ENCODE measurements at places on chromosomes 5 and 9. TPM values are rescaled to one million over a fixed set of nuclear protein-coding genes. Genes with fewer than 3 reads are reported as not detected.

Gene UNC13B
- 24.4 TPM for total RNA-seq

Gene FOXD4L5
- 0.59 TPM for total RNA-seq

Gene ARHGEF28
- total RNA-seq: 92.0 TPM

Gene TMEM167A
- total RNA-seq: 165 TPM

Gene CYLC2
- total RNA-seq: not detected

Gene SERF1B
- 30.8 TPM for total RNA-seq

Gene PCDHB11
- 0.85 TPM for total RNA-seq

Gene SLC6A3
- total RNA-seq: not detected

- H3K27ac ChIP-seq: no peak overlapping the region
- H3K4me1 ChIP-seq: no peaks in the 10 kb centered on the region
- DNase-seq: no peak
- H3K36me3 ChIP-seq: no peaks in the 10 kb centered on the region
Measured at GRCh38 chr9:12441506-12441905, 251.7 kb upstream of the TYRP1 start.

DNA sequence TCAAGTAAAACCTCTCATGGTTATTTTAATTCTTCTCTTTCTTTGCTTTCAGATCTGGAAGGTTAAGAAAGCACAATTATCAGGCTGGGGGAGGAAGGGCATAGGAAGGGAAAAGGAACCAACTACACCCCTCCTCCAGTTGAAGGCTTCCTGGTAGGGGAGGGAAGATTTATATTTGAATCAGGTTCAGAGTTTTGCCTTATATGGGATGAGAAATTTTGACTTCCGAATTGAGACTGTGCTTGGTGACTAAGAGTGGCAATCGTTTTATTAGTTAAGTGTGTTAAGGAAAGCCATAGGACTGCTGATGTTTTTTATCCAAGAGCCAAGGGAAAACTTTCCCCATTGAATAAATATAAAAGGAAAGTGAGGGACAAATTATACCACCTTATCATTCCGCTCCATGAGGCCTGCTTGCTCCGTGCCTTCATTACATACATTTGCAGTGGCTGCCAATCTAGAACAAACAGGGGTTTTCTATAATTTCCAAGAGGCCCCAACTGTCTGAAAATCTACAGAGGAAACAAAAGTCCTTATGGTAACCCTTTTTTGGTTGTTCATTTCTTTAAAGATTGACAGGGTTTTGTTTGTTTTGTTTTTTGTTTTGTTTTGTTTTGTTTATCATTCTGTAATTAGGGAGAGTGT, 115.7 kb upstream of the EPB41L4A start:
- no peaks in the 10 kb centered on the region for H3K27me3 ChIP-seq
- no peak overlapping the region for H3K27ac ChIP-seq
- peaks cover 26% of the 10 kb centered on the region for H3K4me1 ChIP-seq
- H3K4me3 ChIP-seq: no peak overlapping the region
- no peak for DNase-seq

GRCh38 chr5:163894645-163895044, 389.2 kb downstream of the MAT2B start:
- DNase-seq: no peak
- no peak overlapping the region for H3K4me3 ChIP-seq
- H3K27ac ChIP-seq: no peak overlapping the region
- no peaks in the 10 kb centered on the region for H3K4me1 ChIP-seq
- H3K27me3 ChIP-seq: no peaks in the 10 kb centered on the region

GRCh38 chr5:54702470-54702869, 184.9 kb downstream of the SNX18 start:
- H3K4me3 ChIP-seq: no peak overlapping the region
- peaks cover 34% of the 10 kb centered on the region for H3K4me1 ChIP-seq
- no peak overlapping the region for H3K27ac ChIP-seq
- no peaks in the 10 kb centered on the region for H3K27me3 ChIP-seq
- DNase-seq: no peak

GRCh38 chr9:128523199-128523925, 18.8 kb downstream of the GLE1 start:
- peaks cover 5% of the 10 kb centered on the region for H3K36me3 ChIP-seq
- no peaks in the 10 kb centered on the region for H3K4me1 ChIP-seq
- no peak overlapping the region for H3K27ac ChIP-seq
- DNase-seq: no peak
- no peak overlapping the region for H3K4me3 ChIP-seq
- H3K27me3 ChIP-seq: no peaks in the 10 kb centered on the region

GRCh38 chr9:110198357-110198756, 9.6 kb downstream of the C9orf152 start:
- H3K4me3 ChIP-seq: no peak overlapping the region
- H3K27me3 ChIP-seq: no peaks in the 10 kb centered on the region
- H3K4me1 ChIP-seq: peaks cover 20% of the 10 kb centered on the region
- no peak for DNase-seq
- H3K27ac ChIP-seq: no peak overlapping the region

GRCh38 chr9:691825-692400, 149.6 kb upstream of the DMRT1 start:
- H3K27me3 ChIP-seq: no peaks in the 10 kb centered on the region
- H3K4me3 ChIP-seq: no peak overlapping the region
- DNase-seq: no peak
- H3K36me3 ChIP-seq: peaks cover 10% of the 10 kb centered on the region

DNA sequence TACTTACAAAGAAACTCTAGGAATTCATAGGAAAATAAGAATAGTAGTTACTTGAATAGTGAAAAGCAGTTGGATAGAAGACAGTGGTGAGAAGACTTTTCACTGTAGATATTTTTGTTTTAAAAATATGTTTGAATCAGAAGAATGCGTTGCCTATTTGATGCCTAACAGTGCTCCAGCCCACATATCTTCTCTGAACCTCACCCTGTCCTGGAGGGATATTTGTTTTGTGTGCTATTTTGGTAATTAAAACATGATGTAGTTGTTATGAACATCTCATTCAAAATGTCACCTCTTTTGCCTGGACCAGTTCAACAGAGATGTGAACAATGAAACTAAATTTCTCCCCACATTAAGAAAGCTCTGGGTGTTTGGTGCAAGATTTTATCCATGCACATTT, 87.6 kb downstream of the CARTPT start:
- no peak overlapping the region for H3K4me3 ChIP-seq
- no peaks in the 10 kb centered on the region for H3K4me1 ChIP-seq
- no peaks in the 10 kb centered on the region for H3K36me3 ChIP-seq
- H3K27ac ChIP-seq: no peak overlapping the region

DNA sequence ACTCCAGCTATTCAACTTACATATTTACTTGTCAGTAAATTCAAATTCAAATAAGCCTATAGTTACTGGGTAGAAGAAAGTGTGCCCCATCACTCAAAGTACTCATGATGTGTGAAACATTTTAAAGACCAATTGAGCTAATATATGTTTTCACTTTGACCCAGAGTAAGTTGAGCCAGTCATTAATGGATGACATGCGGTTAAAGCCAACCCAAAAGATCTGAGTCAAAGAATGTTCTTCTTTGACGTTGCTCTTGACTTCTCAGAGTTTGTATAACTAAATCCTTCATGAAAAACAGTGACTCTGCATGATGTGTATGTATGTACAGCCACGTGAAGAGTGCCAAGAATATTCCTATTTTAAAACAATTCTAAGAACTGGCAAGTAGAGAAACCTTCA, 237.4 kb downstream of the NR2F1-AS1 start:
- H3K27me3 ChIP-seq: no peaks in the 10 kb centered on the region
- no peak overlapping the region for H3K27ac ChIP-seq
- H3K4me1 ChIP-seq: no peaks in the 10 kb centered on the region
- no peak for DNase-seq

GRCh38 chr5:150641006-150641570, 628 bp downstream of the SYNPO start:
- H3K27me3 ChIP-seq: no peaks in the 10 kb centered on the region
- H3K4me1 ChIP-seq: peaks cover 68% of the 10 kb centered on the region
- no peak for DNase-seq
- H3K4me3 ChIP-seq: peak overlapping the region; percentile 19

- H3K36me3 ChIP-seq: peaks cover 10% of the 10 kb centered on the region
- H3K4me1 ChIP-seq: no peaks in the 10 kb centered on the region
- H3K27ac ChIP-seq: no peak overlapping the region
Measured at GRCh38 chr9:128243215-128244018, 32.4 kb downstream of the GOLGA2 start.

- H3K4me1 ChIP-seq: peaks cover 15% of the 10 kb centered on the region
- no peaks in the 10 kb centered on the region for H3K27me3 ChIP-seq
- H3K27ac ChIP-seq: peak overlapping the region; percentile 94
- DNase-seq: no peak
- H3K4me3 ChIP-seq: peak overlapping the region; percentile 96
Measured at GRCh38 chr5:6377582-6377904, 804 bp downstream of the MED10 start.

GRCh38 chr9:108634672-108635462, 220.9 kb downstream of the ACTL7B start:
- H3K27ac ChIP-seq: no peak overlapping the region
- no peaks in the 10 kb centered on the region for H3K36me3 ChIP-seq
- DNase-seq: no peak

- no peak overlapping the region for H3K27ac ChIP-seq
- H3K4me3 ChIP-seq: no peak overlapping the region
- H3K27me3 ChIP-seq: no peaks in the 10 kb centered on the region
- no peak for DNase-seq
Measured at GRCh38 chr9:31321256-31321655, 1063.2 kb upstream of the ACO1 start.

- no peaks in the 10 kb centered on the region for H3K36me3 ChIP-seq
- no peak overlapping the region for H3K27ac ChIP-seq
- no peak overlapping the region for H3K4me3 ChIP-seq
- H3K4me1 ChIP-seq: no peaks in the 10 kb centered on the region
- no peak for DNase-seq
- H3K27me3 ChIP-seq: peaks cover 81% of the 10 kb centered on the region
Measured at GRCh38 chr9:19648672-19649071, 140.2 kb downstream of the SLC24A2 start.

GRCh38 chr9:10148796-10149195, 464.0 kb downstream of the PTPRD start:
- no peaks in the 10 kb centered on the region for H3K4me1 ChIP-seq
- H3K27me3 ChIP-seq: no peaks in the 10 kb centered on the region
- H3K27ac ChIP-seq: no peak overlapping the region
- DNase-seq: no peak
- no peak overlapping the region for H3K4me3 ChIP-seq

DNA sequence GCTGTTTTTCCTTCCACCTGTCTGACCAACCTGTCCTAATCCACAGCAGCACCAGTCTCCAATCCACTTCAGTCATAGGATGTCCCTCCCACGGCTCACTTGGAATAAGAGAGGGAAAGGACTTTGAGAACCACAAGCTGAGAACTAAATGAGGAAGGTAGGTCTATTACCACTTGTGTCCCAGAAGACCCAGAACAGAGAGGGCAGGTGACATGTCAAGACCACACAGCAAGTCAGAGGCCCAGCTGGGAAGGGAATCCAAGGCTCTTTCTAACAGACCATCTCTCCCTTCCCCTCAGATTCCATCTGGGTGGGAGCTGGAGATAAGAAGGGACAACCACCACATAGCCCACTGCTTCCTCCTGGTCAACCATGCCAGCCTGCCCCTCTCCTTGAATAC, 14.6 kb downstream of the ANXA6 start:
- H3K27me3 ChIP-seq: peaks cover 19% of the 10 kb centered on the region
- DNase-seq: no peak
- no peaks in the 10 kb centered on the region for H3K36me3 ChIP-seq

- no peak for DNase-seq
- no peaks in the 10 kb centered on the region for H3K36me3 ChIP-seq
- peaks cover 9% of the 10 kb centered on the region for H3K4me1 ChIP-seq
- no peaks in the 10 kb centered on the region for H3K27me3 ChIP-seq
Measured at GRCh38 chr5:109996246-109996645, 306.5 kb downstream of the MAN2A1 start.

DNA sequence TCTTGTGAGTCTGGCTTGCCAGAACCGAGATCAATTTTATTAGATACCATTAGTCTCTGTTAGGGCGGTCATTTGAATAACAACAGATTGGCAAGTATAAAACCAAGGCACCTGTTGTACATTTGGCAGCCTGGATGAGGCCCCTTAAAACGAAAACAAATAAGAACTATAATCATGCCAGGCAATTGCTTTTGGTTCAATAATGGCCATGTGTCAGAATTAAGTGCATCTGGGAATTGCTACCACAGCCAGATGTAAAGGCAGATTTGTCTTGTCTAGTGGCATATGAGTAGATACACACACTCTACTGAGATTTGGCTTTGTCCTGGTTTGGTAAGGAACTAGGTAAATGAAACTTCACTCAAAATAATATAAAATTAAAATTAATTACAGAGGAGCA, 1046.2 kb upstream of the DMAC1 start:
- no peak overlapping the region for H3K27ac ChIP-seq
- no peaks in the 10 kb centered on the region for H3K36me3 ChIP-seq
- no peaks in the 10 kb centered on the region for H3K4me1 ChIP-seq

DNA sequence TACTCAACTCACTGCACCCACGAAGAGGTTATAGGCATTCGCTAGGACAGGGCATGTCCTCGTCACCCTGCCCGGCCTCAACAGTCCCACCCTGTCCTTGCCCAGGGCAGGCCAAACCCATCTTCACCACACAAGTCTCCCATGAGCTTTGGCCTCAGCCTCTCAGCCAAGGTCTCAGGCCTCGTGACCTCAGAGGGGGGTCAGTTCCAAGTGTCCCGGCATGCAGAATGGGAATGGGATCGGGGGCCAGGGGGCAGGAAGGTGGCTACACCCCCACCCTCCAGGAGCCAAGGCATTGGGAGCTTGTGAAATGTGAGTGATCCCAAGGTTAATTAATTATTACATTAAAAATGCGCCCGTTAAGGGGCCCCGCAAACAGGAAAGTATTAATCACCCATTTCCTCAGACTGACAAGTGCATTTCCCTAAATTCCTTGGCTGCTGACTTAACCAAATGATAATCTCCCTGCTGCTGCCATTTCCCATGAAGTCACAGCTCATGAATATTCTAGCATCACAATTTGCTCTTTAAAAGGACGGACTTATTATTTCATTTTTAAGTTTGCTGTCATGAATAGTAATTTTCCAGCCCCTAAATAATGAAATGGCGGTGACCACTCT, 8.0 kb upstream of the UBAC1 start:
- H3K27me3 ChIP-seq: peaks cover 40% of the 10 kb centered on the region
- no peaks in the 10 kb centered on the region for H3K4me1 ChIP-seq

DNA sequence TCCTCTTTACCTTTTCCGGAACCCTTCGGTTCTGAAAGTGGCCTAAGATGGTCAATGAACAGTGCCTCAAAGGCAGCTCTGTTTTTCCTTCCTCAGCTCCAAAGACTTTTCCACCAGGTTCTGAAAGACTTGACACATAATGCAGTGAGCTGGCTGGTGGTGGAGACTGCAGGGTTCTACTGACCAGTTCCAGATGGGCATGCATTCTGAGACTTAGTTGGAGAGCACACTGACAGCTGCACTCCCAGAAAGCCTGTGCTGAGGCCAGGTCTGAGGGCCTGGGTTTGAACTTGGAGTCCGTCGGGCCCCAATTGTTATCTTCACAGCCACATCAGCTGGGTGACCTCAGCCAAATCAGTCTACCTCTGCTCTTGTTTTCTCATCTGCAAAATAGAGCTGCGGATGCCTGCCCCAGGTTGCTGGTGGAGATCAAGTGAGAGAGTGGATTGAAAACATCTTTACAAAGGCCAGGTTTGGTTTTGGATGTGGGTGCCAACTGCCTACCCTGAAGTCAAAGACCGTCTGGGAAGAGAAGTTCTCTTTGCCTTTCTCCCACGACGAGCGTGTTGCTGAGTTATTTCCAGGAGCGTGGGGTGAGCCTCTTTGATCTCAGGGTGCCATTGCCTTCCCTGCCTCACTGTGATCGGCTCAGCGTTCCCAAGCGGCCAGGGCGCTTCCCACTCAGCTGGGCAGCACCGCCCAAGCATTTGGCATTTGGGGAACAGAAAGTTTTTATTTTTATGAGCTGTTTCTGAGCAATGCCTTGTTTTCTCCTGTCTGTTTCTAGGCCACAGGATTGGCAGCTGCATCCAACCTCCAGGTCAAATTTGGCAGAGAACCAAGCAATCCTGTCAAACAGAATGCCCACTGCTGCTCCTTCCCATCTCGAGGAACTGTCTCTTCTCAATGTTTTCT, 54.9 kb downstream of the RAD23B start:
- H3K27ac ChIP-seq: peak overlapping the region; percentile 60
- H3K4me1 ChIP-seq: peaks cover 28% of the 10 kb centered on the region
- H3K36me3 ChIP-seq: peaks cover 63% of the 10 kb centered on the region
- H3K27me3 ChIP-seq: no peaks in the 10 kb centered on the region
- H3K4me3 ChIP-seq: peak overlapping the region; percentile 32
